SK-N-SH (cell line): ENCODE measurements at places on chromosomes 11 and 22.

GRCh38 chr22:48233586-48233985 is 1471.1 kb downstream of the TBC1D22A start:
- DNase-seq, result no peak

- DNase-seq, result no peak
Observed at GRCh38 chr22:23696326-23696851, 5.6 kb downstream of the RGL4 start.

DNA sequence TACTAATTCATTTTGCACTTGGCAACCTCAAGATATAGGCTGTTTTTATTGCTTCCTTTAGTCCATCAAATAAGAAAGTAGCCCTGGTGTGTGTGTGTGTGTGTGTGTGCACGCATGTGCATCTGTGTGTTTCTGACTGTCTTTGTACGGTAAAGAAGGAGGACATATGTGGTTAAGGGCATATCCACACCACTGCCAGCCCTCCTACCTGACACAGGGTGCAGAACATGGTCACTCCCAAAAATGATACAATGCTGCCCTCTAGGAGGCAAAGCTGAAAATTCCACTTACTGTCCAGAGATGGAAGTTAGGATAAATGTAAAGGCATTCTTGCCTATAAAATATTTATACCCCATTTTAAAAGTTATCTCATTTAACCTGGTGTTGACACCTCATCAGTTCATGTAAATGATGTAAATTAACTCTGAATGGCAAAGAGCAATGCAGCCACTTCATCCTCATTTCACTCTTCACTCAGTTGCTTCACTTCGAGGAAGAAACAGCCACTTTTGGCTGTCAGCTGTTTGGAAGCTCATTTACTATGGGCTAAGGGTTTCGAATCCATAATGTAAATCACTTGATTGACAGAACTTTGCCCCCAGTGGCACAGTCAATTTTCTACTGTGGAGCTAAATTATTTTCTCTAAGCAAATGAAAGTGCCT is 83.1 kb upstream of the MTNR1B start:
- peak; percentile 86 for DNase-seq

DNA sequence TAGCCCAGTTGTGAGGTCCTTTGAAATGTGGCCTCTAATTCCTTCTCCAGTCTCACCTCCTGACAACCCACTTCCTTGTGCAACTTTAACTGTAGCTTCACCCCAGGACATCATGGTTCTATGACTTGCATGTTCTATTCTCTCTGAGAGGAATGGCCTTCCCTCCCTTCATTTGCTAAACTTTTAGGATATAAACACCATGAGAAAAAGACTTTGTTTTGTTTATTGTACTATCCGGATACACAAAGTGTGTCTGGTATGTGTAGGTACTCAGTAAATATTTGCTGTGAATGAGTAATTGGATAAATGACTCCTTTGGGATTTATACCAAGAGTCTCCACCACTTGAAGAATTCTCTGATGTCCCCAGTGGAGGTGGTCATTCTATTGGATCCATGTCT is 547.6 kb downstream of the INSC start:
- DNase-seq, result no peak
